ENCODE measurements at places on chromosomes 12 and 14. TPM values are rescaled to one million over a fixed set of nuclear protein-coding genes. Genes with fewer than 3 reads are reported as not detected.

ALDH1L2 gene
- 2.2 TPM for total RNA-seq

DNA sequence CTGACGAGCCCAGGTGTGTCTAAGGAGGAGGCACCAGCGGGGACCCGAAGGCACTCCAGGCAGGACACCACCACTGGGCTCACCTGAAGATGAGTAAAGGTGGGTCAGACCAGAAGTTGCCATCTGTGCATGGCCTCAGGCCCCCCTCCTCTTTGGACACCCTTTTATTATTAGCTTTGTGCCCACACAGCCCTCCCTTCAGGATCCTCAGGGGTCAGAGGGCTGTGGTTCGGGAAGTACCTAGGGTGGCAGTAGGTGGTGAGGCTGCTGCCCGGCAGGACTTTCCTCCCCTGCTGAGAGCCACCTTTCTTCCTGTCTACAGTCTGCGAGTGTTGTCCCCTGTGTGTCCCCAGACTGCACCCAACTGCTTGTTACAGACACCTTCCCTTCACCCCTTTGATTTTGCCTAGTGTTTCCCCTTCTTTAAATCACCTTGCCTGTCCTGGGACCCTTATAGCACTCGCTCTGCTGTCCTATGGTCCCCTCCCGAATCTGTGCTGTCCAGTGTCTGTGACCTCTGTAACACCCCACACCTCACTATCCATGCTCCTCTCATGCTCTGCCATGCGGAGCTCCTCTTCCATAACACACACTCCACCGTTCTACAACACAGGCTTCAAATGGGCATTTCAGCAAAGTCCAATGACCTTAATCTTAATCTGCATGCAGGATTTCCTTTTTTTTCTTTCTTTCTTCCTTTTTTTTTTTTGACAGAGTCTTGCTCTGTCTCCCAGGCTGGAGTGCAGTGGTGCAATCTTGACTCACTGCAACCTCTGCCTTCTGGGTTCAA lies 25.7 kb downstream of the SOAT2 start:
- H3K27ac ChIP-seq = no peak overlapping the region
- DNase-seq = no peak
- H3K27me3 ChIP-seq = peaks cover 3% of the 10 kb centered on the region
- H3K36me3 ChIP-seq = no peaks in the 10 kb centered on the region

DNA sequence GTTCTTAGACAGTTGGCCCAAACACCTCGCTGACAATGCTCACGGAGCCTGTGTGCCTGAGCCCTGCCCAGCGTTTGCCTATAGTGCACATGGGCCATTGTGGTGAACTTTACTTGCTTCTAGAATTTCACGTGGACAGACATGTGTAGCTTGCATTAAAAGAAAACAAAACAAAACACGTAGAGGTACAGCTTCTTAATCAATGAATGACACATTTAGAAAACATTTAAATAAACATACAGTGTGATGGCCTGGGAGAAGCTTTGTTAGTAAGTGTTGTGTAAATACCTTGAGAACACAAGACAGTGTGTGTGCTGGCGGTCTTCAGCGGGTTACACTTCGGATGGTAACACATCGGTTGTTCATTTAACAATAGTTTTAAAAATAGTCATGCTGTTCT lies 38.1 kb downstream of the SMOC1 start:
- no peaks in the 10 kb centered on the region for H3K36me3 ChIP-seq
- no peaks in the 10 kb centered on the region for H3K27me3 ChIP-seq
- no peak for DNase-seq

GRCh38 chr12:129762436-129762835 lies 141.4 kb downstream of the TMEM132D start:
- no peak overlapping the region for H3K4me3 ChIP-seq
- no peak overlapping the region for H3K27ac ChIP-seq
- no peaks in the 10 kb centered on the region for H3K27me3 ChIP-seq
- H3K4me1 ChIP-seq = no peaks in the 10 kb centered on the region
- DNase-seq = no peak
- no peaks in the 10 kb centered on the region for H3K36me3 ChIP-seq

DNA sequence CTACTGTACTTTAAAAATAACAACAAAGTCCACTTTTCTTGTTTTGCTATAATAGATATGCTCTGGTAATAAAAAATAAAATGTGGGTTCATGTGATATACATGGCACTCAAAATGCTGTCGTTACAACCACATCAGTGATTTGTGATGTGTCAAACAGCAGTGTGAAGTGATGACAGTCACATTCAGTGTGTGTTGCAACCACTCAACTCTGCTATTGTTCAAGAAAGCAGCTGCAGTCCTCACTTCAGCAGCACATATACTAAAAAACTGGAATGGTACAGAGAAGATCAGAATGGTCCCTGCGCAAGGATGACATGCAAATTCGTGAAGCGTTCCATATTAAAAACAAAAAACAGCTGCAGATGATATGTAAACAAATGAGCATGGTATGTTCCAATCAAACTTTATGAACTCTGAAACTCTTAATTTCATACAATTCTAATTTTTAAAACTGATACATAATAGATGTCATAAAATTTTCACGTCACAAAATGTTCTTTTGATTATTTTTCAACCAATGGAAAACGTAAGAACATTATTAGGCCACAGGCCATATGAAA lies 6.7 kb downstream of the TRMT5 start:
- H3K27me3 ChIP-seq = no peaks in the 10 kb centered on the region
- H3K4me3 ChIP-seq = no peak overlapping the region
- no peak for DNase-seq
- H3K27ac ChIP-seq = no peak overlapping the region
- peaks cover 2% of the 10 kb centered on the region for H3K36me3 ChIP-seq

- H3K27me3 ChIP-seq = peaks cover 5% of the 10 kb centered on the region
- peak overlapping the region; percentile 51 for H3K4me3 ChIP-seq
Observed at GRCh38 chr14:99684410-99684934, 374 bp downstream of the CYP46A1 start.

All from endothelial cell of umbilical vein (primary cell).